CD4-positive, alpha-beta T cell treated with Interleukin-17A for 1 hour (primary cell): ENCODE measurements at places on chromosomes 7 and 10.

DNA sequence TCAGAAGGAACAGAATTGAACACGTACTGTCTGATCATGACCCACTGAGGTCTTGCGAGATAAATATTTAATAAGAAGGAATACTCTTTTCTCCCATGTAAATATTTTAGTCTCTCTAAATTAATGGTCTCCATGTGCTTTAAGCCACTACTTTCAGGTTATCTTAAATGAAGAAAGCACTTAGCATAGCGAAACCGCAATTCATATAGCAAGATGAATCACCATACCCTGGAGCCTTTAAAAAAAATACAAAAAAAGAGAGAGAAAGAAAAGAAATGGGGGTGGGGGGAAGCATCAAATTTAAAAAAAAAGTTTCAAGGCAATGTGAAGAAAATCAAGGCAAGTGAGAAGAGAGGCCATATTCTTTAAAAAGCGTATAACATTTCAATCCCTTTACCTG, 82.5 kb downstream of the CTTNBP2 start:
- DNase-seq, result no peak

GRCh38 chr7:74612015-74612829, 45.3 kb upstream of the GTF2I start:
- no peak for DNase-seq

DNA sequence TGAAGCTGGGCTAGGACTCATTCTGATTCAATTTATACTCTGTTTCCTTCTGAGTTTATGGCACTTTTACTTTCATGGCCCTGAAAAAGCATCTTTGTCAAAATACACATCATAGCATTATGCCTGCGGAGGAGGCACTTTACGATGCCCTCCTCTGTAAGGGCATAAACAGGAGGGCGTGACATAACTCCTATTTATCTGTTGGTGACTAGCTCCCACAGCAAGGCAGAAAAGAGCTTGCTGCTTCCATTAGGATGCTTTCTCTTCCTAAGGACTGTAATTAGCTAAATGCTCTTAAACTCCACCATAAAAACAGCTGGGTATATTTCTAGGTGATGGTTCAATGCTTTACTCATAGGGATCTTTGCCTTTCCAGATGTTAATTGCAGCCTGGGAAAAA, 315.2 kb upstream of the GHITM start:
- no peak for DNase-seq

DNA sequence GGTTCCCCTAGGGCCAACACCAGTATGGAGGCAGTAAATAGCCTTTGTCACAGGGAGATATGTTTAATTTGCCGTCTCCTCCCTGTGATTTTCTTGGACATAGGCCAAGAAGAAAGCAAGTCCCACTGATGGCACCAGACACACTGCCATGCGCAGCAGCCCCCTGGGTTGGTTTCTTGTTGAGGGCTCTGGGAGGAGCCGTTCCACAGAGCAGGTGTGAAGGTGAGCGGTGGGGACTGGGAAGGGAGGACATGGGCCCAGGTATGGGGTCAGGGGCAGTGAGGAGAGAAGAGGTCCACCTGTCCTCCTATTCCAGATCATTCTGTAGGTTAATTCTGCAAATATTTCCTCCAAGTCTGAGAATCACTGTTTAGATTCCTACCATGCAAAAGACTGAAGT, 376.1 kb downstream of the PLXNA4 start:
- no peak for DNase-seq

DNA sequence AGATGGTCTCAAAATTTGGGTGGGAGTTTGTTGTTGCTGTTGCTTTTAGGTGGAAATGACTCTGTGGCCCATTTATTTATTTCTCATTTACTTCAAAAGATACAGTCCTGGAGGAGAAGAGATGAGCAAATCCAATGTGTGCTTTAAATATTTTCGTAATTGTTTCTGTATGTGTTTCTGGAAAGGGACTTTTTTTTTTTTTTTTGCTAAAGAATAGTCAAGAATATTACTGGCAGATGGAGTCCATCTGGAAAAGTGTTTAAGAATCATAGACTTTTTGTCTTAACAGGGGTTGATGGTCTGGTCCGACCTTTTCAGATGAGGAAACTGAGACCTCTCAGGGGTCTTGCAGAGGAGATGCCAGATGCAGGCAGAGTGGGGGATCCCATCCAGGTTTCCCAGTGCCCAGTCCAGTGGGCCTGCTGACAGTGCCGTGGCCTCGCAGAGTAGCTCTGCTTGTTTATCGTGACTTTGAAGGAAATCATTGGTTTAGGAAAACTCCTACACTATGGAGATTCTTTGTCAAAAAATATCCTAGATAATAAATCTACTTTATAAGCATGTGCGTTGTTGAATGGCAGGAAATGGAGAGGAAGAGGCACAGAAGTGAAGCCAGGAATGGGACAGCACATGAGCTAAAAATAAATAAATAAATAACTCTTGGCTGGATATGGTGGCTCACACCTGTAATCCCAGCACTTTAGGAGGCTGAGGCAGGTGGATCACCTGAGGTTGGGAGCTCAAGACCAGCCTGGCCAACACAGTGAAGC, 164.3 kb upstream of the SVIL start:
- DNase-seq, result no peak

GRCh38 chr10:828191-828590, 103.3 kb downstream of the LARP4B start:
- DNase-seq, result no peak

GRCh38 chr10:94353336-94353735, 9.4 kb downstream of the NOC3L start:
- no peak for DNase-seq

- DNase-seq, result no peak
These were observed 61.4 kb downstream of the BBS9 start for GRCh38 chr7:33190688-33191304.
